ENCODE measurements at places on chromosomes 16 and 17. TPM values are rescaled to one million over a fixed set of nuclear protein-coding genes. Genes with fewer than 3 reads are reported as not detected.

The FAM20A gene
- polyA plus RNA-seq = 19.7 TPM

The NOD2 gene
- 1.4 TPM for polyA plus RNA-seq

DNA sequence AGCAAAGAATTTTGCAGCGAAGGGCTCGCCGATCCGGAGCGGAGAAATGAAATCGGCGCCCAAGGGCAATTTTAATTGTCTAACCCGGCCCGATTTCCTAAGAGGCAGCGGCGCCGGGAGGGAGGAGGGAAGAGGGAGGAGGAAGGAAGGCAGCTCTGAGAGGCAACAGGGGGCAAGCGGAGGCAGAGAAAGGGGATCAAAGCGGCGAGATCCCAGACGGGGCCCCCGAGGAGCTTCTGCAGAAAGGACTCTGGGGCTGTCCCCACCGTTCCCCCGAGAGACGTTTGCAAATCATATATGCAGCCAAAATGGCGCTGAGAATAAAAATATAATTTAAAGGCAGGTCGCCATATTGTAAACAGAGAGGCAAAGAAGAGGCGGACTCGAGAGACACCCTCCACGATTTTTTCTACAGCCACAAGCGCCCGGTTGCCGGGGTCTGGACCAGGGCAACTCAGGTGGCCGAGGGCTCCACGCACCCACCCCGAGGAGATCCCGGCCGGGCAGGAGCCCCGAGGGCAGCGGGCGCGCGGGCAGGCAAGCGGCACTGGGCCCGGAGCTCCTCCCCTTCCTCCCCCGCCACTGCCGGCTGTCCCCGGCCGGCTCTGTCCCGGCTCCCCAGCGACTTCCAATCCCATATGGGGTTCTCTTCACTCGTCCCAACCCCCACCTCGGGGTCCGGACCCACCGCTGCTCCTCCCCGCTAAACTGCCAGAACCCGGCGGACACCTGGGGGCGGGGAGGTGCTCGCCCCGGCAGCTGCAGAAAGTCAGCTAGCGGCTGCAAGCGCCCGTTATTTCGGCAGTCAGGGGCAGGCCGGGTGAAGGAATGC is 1.9 kb downstream of the PHF12 start:
- DNase-seq = peak; percentile 70

DNA sequence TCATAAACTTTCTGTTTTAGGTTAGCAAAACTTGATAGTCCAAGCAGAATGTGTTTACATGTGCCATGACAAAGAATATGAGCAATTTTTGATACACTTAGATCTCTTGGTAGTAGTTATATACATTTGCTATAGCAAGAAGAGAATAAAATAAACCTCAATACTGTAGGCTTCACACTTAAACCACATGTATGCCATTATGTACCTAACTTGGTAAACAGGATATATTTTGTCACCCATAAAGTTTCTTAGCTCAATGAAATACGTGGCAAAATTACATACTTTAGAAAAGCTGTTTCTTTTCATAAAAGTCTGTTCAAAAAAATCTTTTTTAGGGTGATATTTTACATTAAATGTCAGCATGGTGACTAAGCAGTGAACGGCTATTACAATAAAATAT is 184.7 kb downstream of the MYO1D start:
- DNase-seq = no peak

GRCh38 chr17:7438656-7439460 is 454 bp upstream of the FGF11 start:
- no peak for DNase-seq

DNA sequence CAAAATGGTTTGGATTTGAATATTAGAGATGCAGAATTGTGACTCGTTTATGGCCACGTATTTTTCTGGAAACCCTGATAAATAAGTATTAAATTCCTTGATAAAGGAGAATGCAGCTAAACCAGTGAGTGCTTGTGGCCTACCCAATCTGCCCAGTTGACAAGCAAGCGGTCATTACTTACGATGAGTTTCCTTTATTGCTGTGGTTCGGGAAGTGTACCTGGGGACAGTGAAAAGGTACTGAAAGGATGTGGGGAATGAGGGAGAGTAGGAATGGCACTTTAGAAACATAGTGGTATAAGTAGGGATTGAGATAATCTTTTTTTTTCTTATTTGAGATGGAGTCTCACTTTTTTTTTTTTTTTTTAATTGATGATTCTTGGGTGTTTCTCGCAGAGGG is 33.8 kb downstream of the RBBP6 start:
- no peak for DNase-seq

DNA sequence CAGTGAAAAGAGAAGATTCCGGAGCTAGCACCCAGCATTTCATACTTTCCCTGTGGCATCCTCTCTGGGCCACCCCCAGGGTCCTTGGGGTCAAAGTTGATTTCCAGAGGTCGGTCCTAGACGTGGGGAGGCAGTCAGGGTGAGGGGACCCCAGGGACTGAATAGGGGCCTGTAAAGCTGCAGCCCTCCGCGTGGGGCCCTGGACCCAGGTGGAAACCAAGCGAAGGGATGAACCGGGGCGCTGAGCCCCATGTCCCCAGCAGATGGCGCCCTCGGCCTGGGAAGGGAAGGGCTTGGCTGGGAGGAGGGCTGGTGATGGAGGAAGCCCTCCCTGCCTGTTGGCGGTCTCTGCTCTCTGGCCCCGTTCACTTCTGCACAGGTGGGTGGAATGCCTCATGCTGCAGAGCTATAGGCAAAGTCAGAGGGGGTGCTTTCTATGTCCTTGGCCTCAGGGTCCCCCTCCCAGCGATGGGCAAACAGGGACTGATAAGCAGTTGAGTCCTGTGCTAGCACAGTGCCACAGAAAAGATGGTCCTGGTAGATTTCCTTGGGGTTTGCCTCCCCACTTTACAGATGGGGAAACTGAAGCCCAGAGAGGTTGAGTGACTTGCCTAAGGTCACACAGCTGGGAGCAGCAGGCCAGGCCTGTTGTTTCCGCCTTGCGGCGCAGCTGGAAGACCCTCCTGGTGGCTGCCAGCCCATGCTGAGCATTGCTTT is 163.4 kb upstream of the CIBAR2 start:
- DNase-seq = peak; percentile 78

- DNase-seq = no peak
These were observed 6.2 kb upstream of the CYB561 start for GRCh38 chr17:63452046-63452961.

GRCh38 chr16:1614456-1615102 is 2.4 kb downstream of the CRAMP1 start:
- DNase-seq = peak; percentile 50

The CHST5 gene
- polyA plus RNA-seq = not detected

The HBQ1 gene
- not detected for polyA plus RNA-seq

DNA sequence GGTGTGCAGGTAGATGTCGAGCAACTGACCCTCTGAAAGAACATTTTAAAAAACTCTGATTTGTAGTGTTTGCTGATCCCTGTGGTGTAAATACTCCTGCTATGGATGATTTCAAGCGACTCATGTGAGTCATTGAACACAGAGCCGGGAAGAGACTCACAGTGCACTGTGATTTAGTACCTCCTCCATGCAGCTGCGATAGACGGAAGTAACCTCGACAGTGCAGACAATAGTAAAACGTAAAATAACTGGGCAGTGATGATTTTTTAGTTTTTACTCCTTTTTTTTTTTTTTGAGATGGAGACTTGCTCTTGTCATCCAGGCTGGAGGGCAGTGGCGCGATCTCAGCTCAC is 8.7 kb downstream of the TBX21 start:
- no peak for DNase-seq

GRCh38 chr17:63519972-63520882 is 2.9 kb upstream of the KCNH6 start:
- no peak for DNase-seq

DNA sequence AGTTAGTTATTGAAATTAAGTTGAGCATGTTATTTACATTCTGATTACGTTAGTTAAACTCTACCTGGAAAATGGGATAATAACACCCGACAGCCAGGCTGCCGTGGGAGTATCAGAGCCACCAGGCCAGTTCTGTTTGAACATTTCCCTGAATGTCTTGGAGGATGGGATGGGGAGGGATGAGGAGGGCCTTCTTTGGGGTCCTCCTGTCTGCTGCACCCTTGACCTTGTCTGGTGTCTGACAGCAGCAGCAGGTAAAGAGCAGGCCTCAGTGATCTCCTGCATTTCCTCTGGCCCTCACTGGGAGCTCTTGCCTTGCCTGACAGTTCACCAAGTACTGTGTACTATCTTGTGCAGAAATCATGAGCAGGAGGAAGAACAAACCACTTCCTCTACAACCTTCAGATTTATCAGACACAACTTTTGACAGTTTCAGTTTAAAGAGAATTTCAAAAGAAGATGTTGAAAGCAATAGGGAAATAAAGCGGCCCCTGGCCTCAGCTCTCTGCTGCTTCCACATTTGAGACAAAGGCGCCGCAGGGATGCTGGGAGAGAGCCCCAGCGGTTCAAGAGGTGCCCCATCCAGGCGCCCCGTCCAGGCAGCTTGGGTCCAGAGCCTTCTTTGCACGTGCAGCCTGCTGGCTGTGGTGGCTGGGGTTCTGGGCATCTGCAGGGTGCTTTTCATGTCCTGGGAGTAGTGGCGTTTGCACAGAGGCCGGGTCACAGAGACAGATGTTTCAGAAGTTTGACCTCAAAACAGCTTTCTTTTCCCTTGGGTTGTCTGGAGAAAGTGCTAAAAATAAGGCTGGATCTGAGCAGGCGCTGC is 25.3 kb downstream of the CMIP start:
- DNase-seq = no peak

DNA sequence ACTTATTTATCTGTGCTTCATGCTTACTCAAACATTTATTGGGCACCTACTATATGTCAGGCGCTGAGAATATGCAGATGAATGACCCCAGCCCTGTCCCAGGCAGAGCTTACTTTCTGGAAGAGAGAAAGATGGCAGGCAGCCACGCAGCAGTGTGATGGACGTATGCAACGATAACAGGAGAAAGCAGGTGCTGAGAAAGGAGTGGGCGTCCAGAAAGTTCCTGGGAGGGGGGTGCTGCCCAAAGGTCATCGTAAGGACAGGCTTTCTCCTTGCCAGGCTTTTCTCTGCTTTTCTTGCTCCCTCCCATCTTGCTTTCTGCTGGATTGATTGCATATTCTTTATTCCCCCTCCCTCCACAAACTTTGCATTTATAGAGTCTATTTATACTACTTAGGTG is 124.5 kb downstream of the GAS7 start:
- DNase-seq = no peak

DNA sequence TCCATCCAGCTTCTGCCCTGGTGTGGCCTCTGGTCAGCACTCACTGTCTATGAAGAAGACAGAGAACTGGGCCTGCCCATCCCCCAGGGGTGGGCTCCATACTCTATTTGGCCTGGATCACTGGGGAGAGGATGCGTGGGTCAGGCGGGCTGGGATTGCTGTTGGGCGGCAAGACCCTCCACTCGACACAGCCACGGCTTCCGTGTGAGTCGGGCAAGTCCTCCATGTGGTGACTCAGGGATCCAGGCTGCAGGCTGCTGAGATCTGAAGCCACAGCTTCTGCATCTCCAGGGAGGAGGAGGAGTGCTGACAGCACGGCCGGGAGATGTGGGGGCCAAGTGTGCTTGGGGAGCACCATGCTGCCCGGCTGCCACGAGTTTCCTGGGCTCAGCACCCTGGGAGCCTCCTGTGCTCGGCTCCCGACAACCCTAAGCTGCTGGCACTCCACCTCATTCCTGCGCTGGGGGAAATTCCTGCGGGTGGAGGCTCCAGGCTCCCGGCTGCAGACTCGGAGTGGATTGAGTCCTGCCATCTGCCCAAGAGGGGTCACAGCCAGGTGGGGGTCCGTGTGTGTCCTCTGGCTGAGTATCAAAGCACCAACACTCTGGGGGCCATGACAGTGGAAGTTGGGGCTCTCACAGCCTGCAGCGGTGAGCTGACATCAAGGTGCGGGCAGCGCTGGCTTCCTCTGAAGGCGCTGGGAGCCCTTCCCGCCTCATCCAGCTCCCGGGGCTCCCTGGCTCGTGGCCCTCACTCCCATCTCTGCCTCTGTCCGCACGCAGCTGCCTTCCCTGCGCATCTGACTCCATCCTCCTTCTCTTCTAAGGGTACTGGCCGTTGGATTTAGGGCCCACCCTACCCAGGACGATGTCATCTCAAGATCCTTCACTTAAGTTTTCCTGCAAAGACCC is 24.4 kb upstream of the CBFA2T3 start:
- no peak for DNase-seq

GRCh38 chr17:73401911-73402310 is 90.1 kb upstream of the CDC42EP4 start:
- peak; percentile 62 for DNase-seq

GRCh38 chr17:81170727-81171494 is 4.9 kb upstream of the AATK start:
- no peak for DNase-seq

The TEKT1 gene
- polyA plus RNA-seq = 0.06 TPM

GRCh38 chr17:51427856-51428255 is 167.5 kb downstream of the UTP18 start:
- no peak for DNase-seq

The PFN1 gene
- polyA plus RNA-seq = 542 TPM

GRCh38 chr17:9056566-9056965 is 35.3 kb downstream of the NTN1 start:
- DNase-seq = no peak

The RAP1GAP2 gene
- polyA plus RNA-seq = 4.4 TPM

DNA sequence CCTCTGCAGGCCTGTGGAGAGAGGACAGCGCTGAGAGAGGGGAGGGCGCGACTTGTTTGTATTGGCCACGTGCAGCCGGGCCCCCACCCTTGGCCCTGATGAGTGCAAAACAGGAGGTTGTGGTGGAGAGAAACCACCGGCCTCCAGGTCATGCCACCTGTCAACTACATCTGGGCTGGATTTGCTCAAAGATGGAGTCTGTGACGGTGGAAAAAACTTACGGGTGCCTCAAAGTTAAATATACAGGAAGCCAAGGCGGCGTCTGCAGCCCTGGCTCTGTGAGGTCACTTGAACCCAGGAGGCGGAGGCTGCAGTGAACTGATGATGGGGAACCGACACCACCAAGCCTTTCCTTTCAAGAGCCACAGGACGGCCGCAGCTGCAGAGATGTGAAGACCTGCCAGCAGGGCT is 15.7 kb downstream of the C16orf74 start:
- DNase-seq = no peak

- peak; percentile 54 for DNase-seq
These were observed at the start of gene FAM20A for GRCh38 chr17:68600931-68601564. Gene FAM20A, minus strand, starts transcription at chr17:68601367. Its CDS starts 701 bp downstream, at chr17:68600666.

- no peak for DNase-seq
These were observed 2.3 kb upstream of the KRT15 start for GRCh38 chr17:41520821-41521521.

The MPO gene
- polyA plus RNA-seq = 0.02 TPM

The RCVRN gene
- 0.40 TPM for polyA plus RNA-seq

GRCh38 chr17:9371019-9371418 is 204.6 kb downstream of the STX8 start:
- DNase-seq = no peak

GRCh38 chr16:87602001-87602775 is at the start of gene JPH3:
Gene JPH3, plus strand, starts transcription at chr16:87602508. Its CDS starts 639 bp downstream, at chr16:87603147.
- DNase-seq = no peak

The BRIP1 gene
- 0.83 TPM for polyA plus RNA-seq

All from ovary (tissue), 10 donors.